ENCODE measurements at places on chromosomes 2 and 18.

GRCh38 chr2:88885679-88886416, 194.4 kb downstream of the RPIA start:
- DNase-seq = no peak

DNA sequence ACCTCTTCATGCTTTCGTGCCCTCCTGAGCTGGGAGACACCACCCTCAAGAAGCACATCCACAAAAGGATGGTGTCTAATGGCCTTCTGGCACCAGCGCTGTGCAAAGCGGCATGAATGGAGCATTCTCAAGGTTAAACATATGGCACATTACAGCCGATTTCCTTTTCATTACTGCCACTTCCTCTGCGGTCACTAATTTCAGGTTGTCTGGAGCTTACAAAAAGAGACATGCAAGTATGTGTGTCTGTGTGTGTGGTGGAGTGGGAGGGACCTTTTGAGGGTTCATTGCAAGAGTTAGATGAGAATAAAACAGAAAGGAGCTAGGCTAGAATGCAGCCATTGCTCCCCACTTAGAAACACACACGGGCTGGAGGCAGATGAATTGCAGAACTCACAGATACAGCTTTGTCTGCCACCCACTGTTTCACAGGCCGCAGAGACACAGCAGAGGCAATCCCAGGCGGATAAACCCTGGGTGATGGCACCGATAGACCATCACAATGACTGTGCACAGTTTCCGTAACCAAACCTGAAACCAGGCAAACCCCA, 76.0 kb downstream of the TGIF1 start:
- no peak for DNase-seq

- no peak for DNase-seq
Measured at GRCh38 chr2:171706152-171706803, 19.0 kb downstream of the DYNC1I2 start.

GRCh38 chr2:135457279-135457678, 73.7 kb downstream of the ZRANB3 start:
- no peak for DNase-seq

GRCh38 chr2:60948926-60949579, 67.7 kb downstream of the REL start:
- DNase-seq = no peak

DNA sequence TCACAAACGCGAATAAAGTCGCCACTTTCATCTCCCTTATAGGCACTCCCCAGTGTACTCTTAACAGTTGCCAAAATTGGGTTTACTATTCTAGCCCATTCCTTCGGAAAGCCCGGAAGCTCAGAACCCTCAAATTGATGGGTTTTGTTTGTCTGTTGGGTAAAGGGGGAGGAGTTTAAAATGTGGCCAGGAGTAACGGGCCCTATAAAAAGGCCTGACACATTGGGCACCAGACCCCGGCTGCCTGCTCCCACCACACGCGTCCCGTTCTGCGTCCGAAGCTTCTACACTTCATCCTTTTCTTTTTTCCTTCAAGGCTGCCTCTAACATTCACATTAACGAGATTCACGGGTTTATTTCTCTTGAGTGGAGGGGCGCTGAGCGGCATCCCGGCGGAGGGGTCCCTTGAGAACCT, 837 bp downstream of the NHEJ1 start:
- no peak for DNase-seq

DNA sequence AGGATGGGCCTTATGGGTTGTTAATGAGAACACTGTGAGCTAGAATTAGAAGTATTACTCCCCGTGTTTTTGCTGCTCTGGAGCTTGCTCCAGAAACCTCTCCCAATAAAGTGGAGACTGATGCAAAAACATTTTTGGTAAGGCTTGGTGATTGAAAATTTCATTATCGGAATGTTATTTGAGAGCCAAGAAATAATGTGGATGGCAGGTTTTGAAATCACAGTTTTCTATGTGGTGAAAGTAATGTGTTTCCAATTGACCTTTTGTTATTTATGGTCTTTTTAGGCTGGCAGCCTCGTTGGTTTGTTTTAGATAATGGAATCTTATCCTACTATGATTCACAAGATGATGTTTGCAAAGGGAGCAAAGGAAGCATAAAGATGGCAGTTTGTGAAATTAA, 5.1 kb downstream of the PLEKHA3 start:
- DNase-seq = no peak

DNA sequence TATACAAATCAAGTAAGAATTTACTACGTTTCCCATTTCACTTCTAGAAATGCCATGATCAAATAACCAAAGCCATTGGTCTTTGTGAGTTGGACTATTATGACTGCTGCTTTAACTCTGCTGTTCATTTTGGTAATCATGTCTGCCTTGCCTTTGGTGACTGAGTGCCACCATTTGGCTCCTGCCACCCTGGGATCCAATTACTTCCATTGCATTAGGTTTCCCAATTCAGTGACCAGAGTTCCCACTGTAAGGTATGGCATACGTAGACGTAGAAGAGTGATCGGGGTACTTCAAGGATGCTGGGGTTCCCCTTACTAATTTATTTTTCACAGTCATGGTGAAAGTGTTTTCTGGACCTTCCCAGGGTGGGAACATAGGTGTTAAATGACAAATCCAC, 90.1 kb downstream of the SPIRE1 start:
- no peak for DNase-seq

DNA sequence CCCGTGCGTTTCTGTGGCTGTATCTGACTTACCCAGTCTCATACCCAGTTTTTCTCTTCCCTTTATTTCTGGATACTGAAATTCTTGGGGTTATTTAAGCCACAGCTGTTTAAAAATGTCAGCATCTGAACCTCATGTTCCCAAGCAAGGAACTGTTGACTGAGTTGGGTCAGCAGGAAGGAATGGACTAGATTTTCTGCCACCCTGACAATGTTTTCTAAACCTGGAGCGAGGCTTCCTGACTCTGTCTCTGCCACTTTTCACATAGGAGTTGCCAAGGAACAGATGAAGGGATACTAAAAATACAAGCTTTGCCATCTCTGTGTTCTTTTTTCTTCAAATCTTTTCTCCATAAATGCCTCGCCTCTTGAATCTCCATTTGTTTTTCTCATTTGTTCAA, 29.0 kb upstream of the SCYGR1 start:
- DNase-seq = no peak

DNA sequence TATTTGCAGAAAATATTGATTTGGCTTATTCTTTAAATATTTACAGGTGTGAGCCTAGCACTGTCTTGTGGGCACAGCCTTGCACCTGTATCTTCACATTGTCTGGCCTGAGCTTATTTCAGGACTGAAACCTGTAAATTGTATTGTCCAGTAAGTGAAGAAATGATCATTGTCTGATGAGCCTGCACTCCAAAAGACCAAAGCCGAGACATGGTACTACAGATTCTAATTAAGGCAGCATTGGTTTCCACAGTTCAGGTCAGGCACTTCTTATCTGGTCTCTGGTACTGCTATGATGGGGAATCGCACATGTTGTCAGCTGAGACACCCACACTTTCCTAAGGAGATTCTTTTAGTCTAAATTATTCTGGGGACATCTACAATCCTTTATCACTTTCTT, 479.0 kb downstream of the TDRD15 start:
- DNase-seq = no peak

GRCh38 chr18:8354304-8354703, 254.9 kb upstream of the RAB12 start:
- DNase-seq = no peak

- DNase-seq = no peak
Measured at GRCh38 chr2:1701556-1702185, 42.6 kb downstream of the PXDN start.

- no peak for DNase-seq
Measured at GRCh38 chr2:42202634-42203008, 33.5 kb downstream of the EML4 start.

DNA sequence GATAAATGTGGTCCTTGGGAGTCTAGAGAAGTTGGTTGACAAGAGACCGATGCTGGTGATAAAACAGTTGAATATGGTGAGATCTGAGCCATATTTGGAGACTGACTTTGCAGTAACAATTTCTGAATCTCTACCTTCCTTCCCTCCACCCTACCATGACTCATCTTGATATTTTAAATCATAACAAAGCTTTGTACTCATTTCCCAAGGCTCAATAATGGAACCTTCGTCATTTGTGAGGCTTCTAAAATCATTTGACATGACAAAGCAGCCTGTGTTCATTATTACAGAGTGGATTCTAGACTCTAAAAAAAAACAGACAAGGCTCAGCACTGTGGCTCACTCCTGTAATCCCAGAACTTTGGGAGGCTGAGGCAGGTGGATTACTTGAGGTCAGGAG, 38.5 kb upstream of the PDCL3 start:
- DNase-seq = no peak

DNA sequence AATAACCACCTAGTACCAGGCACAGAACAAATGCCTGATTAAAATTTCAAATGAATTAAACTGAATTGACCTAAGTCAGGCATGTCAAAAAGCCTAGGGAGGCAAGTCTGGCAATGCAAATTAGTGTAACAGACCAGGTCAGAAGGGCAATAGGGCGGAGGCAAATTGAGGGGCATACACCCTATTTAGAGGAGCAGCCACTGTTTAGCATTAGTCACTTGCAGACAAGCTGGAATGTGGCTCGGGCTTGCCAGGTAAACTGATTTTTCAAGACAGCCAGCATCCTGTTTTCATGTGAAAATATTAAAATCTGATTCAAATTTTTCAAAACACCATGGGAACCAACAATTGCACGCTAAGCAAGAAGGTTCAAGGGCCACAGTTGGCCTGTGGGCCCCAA, 160.3 kb downstream of the EN1 start:
- DNase-seq = no peak

- no peak for DNase-seq
Measured at GRCh38 chr2:5911718-5912117, 219.5 kb downstream of the SOX11 start.

DNA sequence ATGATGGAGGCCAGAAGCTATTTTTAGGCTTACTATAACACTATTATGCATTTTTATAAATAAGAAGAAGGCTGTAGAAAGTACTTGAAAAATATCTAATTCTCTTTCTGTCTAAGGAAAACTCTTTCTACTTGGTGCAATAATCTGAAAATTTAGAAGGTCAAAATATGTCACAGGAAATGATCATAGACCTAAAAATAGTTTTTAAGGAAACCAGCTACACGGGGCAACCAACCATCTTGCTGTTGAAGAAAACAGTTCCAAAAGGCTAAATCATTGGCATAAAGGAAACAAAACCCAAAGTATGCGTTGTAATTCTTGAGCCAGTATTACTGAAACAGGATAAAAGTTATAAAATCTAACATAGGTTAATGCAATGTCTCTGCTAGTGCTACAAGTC, 40.2 kb downstream of the SOCS6 start:
- no peak for DNase-seq

- DNase-seq = no peak
Measured at GRCh38 chr2:150619607-150620330, 132.3 kb upstream of the RND3 start.

DNA sequence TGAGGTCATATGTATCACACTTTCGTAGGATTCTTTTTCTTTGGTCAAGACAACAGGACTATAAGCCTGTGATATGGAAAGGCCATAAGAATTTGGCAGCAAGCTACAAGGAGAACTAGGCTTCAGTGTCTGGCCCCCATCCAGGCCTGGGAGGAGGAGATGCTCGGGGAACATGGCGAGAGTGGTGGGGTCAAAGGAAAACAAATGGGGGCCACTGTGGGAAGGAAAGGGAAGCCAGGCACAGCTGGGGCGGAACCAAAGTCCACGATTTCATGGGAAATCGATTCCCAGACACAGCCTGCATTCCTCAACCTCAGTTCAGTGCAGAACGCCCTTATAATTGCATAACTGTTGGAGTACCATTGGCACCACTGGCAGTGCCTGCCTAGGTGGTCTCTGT, 58.2 kb downstream of the MBP start:
- DNase-seq = no peak

- DNase-seq = no peak
Measured at GRCh38 chr18:76670564-76671288, 151.6 kb upstream of the ZNF236 start.

- no peak for DNase-seq
Measured at GRCh38 chr2:58429014-58429875, 188.1 kb upstream of the FANCL start.

GRCh38 chr2:4502230-4502843, 799.0 kb downstream of the DCDC2C start:
- DNase-seq = no peak

- no peak for DNase-seq
Measured at GRCh38 chr2:197286805-197287595, 23.6 kb downstream of the ANKRD44 start.

GRCh38 chr18:49631146-49631866, 69.4 kb downstream of the LIPG start:
- no peak for DNase-seq

DNA sequence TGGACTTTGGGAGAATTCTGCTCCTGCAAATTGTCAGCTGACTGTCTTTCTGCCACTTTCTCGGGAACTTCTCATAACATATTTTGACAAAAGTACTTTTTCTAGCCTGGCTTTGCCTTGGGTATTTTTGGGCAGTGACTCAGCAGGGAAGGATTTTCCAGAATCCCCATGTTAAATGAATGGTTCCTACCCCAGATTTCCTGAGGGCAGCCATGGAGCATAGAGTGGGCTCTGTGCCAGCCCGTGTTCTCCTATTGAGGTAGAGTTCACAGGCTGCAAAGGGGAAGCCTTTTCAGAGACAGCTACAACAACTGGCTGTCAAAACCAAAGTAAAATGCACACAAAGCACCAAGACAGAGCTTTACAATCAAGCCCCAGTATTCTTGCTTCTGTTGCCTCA, 59.8 kb downstream of the BMP10 start:
- DNase-seq = no peak

DNA sequence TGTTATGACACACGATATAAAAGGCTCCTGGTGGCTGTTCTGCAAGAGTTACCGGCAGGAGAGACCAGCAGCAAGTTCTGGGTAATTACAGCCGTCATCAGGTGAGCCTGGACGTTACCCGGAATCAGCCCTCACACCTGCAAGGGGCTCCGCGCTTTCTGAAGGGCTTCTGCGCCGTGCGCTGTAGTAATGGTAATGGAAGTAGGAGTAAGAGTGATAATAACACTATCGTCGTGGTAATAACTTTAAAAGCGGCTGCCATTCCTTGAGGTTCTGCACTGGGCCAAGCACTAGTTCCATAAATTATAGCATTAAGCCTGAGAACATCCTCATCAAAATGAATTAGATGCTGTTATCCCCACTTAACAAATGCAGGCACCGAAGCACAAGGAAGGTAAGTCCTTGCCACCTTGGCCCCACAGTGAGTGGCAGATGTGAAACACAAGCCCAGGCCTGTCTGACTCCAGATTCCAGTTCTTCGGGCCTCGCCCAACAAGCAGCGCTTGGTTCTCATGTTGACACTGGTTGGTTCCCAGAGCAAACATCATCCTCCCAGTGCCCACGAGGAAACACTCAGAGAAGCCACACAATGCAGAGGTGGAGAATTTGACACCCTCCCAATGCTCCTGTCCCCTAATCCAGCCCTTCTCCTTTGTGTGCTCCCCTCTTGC, 205.2 kb downstream of the EIPR1 start:
- DNase-seq = no peak

Data from D721Med (cell line).